ENCODE measurements at places on chromosomes 2 and 18.

- no peak for DNase-seq
These were observed 12.3 kb upstream of the DCTN1 start for GRCh38 chr2:74392449-74392743.

DNA sequence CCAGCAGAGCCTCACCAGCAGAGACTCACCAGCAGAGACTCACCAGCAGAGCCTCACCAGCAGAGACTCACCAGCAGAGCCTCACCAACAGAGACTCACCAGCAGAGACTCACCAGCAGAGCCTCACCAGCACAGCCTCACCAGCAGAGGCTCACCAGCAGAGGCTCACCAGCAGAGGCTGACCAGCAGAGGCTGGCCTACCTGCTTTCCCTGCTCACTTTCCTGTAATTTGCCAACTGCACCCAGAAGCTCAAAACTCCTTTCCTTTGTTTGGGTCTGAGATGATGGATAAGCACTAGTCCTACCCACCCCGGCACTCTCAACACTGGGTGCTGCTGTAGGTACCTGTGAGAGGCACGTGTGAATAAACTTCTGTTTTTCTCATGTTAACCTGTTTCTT lies 36.4 kb upstream of the PXDN start:
- DNase-seq = no peak

DNA sequence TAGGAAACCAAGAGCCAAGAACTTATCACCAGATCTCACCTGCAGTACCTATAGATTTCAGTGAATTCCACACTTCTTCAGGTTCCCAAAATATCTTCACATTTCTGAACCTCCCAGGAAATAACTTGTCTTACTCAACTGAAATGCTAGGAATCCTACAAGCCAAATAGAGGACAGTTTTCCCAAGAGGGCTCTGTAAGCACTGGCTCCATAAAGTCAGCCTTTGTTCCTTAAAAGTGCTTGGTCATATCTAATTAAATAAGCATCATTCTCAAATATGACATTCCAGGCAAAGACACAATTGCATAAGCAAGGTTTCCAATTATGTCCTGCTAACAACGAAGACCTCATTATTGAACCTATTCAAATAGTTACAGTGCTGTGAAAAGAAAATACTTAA lies 154.6 kb upstream of the MGAT5 start:
- DNase-seq = no peak

DNA sequence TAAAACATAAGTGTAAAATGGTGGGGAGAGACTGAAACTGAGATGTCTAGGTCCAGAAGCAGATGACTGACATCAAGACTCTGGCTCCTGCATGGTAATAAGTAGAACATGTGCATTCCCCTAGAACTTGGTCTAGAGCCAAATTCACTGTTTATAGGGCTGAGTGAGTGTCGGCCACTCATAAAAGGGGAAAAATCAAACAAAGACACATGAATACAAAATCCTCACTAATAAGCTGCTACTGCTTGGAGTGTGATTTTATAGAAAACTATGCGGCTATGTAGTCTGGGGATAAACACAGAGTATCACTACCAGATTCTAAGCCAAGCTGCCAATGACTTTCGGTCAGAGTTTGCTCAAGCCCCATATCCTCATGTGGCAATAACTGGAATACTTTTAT lies 1080.8 kb upstream of the DDX18 start:
- no peak for DNase-seq

GRCh38 chr18:41464278-41464677 lies 490.8 kb upstream of the PIK3C3 start:
- DNase-seq = no peak

GRCh38 chr2:241701149-241701398 lies 765 bp upstream of the ING5 start:
- DNase-seq = no peak

GRCh38 chr2:53913721-53914120 lies 54.0 kb upstream of the GPR75 start:
- no peak for DNase-seq

DNA sequence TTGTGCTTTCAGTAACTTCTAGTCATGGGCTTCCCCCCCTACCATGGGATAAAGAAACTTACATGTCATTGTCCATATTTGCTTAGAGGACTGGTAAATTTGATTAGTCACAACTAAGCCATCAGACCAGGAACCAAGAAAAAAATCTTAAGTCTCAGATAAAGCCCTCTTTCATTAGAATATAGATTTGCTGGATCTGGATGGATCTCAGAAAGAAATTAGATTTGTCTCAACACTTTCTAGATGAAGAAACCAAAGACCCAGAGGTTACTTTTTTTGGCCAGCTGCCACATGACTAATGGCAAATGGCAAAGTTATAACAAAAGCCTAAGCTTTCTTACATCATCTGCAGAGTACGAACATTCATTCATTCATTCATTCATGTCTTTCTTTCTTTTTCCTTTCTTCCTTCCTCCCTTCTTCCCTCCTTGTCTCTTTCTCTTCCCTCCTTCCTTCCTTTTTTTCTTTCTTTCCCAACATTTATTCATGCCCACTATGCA lies 60.2 kb downstream of the CDCA7 start:
- DNase-seq = peak; percentile 87

GRCh38 chr2:170715932-170716777 lies 1.0 kb downstream of the SP5 start:
- DNase-seq = peak; percentile 47

DNA sequence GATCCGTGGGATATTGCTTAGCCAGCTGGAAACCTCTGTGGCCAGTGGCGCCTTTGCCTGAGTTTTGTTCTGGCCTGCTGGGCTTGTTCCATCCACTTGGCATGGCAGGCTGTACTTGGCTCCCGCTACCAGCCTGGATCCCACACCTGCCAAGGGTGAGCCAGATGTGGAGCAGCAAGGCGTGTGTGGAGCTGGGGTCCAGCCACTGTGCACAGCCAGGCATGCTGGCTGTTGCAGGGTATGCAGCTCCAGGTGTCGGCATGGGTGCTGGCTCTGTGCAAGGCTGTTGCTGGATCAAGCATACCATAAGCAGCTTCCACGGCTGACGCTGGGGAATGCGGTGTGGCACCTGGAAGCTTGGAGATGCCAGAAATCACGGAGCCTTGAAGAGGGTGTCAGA lies 34.5 kb downstream of the PTPN4 start:
- DNase-seq = no peak

DNA sequence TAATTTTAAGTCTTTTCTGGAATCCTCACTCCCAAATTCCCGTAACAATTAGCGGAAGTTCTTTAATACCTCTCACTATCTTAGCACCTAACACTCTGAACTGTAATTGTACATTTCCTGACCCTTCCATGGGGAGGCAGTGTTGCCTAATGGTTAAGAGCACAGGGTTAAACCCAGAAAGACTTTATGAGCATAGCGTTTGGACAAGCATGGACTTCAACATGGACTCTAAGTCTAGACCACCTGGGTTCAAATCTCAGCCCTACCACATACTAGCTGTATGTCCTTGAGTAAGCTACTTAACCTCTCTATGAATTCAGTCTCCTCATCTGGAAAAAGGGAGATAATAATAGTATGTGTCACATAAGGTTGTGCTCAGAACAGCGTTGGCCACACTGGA lies 13.0 kb downstream of the ANTXR1 start:
- DNase-seq = peak; percentile 74

- no peak for DNase-seq
These were observed 26.6 kb upstream of the DYSF start for GRCh38 chr2:71426721-71427120.

DNA sequence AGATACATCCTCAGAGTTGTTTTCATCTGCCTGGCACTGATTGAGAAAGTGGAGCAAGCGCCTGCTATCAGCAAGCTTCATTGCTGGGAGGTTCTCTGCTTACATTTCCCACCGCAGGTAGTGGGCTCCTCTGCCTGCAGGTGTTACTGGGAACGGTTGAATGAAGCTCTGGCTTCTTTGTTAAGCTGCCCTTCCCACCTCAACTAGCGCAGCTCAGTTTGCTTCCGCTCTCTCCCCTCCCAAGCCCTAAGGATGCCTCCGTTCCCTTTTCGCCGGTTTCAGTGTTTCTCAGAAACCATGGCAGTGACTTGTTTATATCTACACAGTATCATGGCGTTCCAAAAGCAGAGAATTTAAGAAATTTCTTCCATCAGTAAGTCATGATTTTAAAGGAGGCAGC lies 72.2 kb upstream of the B3GNT7 start:
- no peak for DNase-seq

DNA sequence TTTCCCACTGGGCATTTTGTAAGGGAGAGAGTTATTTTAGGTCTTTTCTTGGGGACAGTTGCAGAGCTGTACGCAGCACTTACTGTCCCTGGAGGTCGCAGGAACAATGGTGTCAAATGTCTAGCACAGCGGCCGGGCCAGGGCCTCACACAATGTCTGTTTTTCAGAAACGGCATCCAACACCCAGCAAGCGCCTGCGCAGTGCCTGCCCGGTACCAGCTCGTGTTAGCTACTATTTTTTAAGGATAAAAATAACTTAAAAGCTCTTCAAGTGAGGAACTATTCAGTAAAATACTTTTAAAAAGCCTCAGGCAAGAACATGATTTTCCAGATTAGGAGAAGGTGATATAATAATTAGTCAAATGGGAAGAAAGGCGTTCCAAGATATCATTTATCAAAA lies 90.0 kb downstream of the MBP start:
- no peak for DNase-seq

DNA sequence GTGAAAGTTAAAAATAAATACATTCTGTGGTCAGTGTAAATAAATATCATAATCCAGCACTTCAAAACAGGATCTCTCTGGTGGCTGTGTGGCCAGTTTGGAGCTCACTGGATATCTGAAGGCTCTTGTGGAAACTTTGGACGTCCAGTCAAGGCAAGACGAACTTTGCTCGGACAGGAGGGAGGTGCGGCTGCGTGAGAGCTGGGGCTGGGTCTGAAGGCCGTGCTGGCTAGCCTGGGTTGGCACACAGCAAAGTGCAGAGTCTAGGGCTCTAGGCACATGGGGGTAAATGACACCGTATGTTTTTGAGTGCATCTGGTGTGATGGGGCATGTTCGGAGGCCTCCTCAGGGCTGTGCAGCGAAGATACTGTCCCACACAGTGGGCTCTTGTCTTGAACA lies 78.9 kb upstream of the TXNDC2 start:
- DNase-seq = no peak
